ENCODE measurements at places on chromosomes 1 and 21.

DNA sequence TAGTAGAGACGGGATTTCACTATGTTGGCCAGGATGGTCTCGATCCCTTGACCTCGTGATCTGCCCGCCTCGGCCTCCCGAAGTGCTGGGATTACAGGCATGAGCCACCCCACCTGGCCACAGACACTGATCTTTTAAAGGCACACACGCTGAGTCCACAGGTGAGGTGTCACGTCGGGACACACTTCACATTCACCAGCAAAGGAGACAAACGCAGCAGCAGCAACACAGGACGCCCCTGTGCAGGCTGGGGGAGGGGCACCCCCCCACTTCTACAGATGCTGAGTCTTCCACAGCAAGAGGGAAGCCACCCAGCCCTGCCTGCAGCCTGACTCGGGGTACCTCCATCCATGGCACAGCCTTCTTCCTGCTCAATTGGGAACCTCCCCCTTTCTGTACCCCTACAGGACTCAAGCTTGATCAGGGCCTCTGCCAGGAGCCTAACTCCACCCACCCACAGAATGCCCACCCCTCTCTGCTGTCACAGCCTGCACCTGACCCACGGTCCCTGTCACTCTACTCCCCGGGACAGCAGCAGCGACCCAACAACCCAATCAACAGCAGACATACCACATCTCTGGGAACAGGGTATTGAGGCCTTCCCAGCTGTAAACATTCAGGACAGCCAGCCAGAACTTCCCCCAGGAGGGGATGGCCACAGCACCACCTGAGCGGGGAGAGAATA is 9.5 kb downstream of the LSS start:
- DNase-seq, result no peak

DNA sequence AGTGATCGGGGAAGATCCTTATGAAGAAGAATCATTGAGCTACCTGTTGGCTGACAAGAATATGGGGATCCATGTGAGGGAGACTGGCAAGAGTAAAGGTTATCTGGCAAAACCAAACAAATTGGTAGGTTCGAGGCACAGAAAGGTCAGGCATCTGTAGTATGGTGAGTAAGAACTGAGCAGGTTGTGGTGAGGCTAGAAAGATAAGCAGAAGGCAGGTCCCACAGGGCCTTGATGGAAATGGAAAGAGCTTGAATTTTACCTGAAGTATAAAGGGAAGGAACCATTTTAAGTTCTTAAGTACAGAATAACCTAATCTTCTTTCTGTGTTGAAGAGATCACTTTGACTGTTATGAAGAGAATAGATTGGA is 11.1 kb downstream of the PTPRC start:
- DNase-seq, result no peak

DNA sequence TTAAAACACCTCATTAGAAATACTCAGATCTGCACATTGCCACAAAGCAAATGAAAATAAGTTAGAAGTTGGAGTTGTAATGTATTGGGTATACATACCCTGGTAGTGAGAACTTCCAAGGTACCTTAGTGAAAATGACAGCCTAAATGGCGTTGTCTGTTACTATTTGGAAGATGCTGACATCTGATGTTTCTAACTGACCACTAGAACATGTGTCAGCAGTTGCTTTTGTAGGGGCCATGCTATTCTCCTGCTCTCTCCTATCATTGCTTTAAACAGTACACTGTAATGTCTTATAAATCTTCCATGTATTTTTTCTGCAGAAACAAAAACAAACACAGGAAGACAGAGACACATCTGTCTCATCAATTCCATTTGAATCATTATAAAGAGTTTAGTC is 40.1 kb downstream of the LAMC1 start:
- DNase-seq, result no peak

- DNase-seq, result no peak
These were observed 214.7 kb upstream of the PTGFR start for GRCh38 chr1:78275906-78276685.

- DNase-seq, result peak; percentile 89
These were observed at the start of gene SPOCD1 for GRCh38 chr1:31815752-31816500. TSS of gene SPOCD1 (minus strand) at chr1:31816022. CDS start at chr1:31815333, 689 bp downstream.

- no peak for DNase-seq
These were observed 36.8 kb downstream of the UBE2U start for GRCh38 chr1:64240206-64240605.

- no peak for DNase-seq
These were observed at the start of gene ADAMTS1 for GRCh38 chr21:26845066-26845758. TSS of gene ADAMTS1 (minus strand) at chr21:26845409. CDS start at chr21:26844954, 455 bp downstream.

- no peak for DNase-seq
These were observed 505 bp upstream of the GNPAT start for GRCh38 chr1:231240531-231240882.
